ENCODE measurements at places on chromosomes 2 and 18. TPM values are rescaled to one million over a fixed set of nuclear protein-coding genes. Genes with fewer than 3 reads are reported as not detected.
A peak's percentile ranks its signal among the peaks of the same experiment; 100 is the strongest.

The ANKRD39 gene
- 8.7 TPM for polyA plus RNA-seq

The NAT8 gene
- polyA plus RNA-seq, result 0.29 TPM

The UGP2 gene
- polyA plus RNA-seq, result 334 TPM

The KHK gene
- polyA plus RNA-seq, result 3.0 TPM

The ONECUT2 gene
- 0.44 TPM for polyA plus RNA-seq

The MERTK gene
- 5.6 TPM for polyA plus RNA-seq

The GLI2 gene
- polyA plus RNA-seq, result 19.7 TPM

The DSG1 gene
- polyA plus RNA-seq, result not detected

The SMPD4 gene
- 39.0 TPM for polyA plus RNA-seq

The ATP6V1B1 gene
- polyA plus RNA-seq, result 2.3 TPM

The TSPYL6 gene
- not detected for polyA plus RNA-seq

DNA sequence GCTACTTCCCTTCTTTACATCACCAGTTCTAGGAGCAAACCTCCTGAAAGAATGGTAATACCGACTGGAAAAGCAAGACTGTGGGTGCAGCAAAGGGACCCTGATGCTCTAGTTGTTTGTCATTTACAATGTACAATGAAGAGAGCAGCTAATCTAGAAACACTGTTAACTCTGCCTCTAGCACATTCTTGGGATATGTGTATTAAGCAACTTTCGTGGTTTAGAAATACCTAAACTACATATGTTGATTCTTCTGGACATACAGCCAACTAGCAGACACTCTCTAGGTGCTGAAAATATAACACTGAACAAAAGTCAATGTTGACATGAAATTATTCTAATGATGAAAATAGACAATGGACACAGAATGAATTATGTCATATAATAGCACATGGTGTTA, 440.3 kb upstream of the MC4R start:
- DNase-seq, result no peak

DNA sequence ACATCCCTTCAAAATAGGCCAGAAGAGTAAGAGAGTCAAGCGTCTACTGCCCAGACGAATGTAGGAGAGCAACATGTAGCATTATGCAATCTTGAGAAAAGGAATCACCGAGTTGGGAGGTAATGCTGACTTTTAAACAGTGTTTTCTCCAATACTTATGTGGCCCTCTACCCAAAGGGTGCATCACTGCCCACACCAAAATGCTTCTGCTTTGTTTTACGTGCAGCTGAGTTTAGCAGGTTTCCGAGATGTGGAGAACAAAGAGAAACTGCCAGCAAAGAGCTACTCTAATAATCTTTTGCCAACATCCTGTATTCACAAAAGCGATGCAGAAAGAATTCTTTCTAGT, 63.4 kb upstream of the ZEB2 start:
- peak; percentile 9 for DNase-seq

GRCh38 chr2:234046521-234046920, 4.0 kb upstream of the SPP2 start:
- no peak for DNase-seq

DNA sequence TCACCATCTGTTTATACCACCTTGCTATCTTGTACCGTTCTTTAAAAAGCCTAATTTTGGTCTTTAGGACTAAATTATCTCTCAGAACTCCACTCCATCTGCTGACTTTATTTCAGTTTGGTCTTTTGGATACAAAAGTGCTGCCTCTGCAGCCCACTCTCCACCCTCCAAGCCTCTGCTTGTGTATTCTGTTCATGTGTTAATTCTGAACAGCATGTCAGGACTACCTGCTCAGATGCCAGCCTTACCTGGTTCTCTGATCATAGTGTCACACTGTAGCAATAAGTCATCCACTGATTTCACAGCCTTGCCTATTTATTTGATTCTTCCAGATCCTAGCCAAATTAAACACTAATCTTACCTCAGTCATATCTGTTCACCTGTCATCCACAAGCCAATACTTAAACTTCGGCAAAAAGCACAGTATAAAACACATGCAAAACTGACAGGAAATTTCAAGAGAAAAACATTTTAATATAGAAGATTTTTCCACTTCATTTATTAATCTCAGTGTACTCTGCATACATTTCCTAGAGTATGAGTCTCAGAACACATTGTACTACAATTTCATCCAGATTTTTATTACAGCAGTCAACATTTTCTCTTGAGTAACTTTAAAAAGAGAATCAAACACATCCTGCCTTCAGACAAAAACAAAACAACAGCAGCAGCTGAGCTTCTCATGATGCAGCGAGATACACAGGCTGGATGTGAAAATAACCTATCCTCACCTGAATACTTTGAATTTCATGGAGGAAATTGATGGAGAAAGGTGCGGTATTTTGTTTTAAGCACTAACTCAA, 64.9 kb downstream of the PPP1R1C start:
- no peak for DNase-seq

GRCh38 chr2:109510136-109511028, 103.4 kb downstream of the SEPTIN10 start:
- peak; percentile 70 for DNase-seq

DNA sequence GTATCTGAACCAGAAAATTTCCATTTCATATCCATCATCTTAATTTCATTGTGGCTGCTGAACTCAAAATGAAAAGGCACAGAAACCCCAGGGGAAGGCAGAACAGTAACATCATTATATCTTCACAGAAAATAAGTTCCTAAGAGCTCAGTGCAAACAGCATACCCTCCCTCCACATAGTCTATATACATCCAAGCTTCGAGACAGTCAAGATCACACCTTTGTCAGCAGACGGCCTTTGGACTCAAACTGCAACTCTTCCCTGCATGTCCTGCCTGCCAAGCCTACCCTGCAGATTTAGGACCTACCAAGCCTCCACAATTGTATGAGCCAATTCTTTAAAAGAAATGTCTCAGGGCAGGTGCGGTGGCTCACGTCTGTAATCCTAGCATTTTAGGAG, 502.1 kb downstream of the SUCLG1 start:
- DNase-seq, result no peak

DNA sequence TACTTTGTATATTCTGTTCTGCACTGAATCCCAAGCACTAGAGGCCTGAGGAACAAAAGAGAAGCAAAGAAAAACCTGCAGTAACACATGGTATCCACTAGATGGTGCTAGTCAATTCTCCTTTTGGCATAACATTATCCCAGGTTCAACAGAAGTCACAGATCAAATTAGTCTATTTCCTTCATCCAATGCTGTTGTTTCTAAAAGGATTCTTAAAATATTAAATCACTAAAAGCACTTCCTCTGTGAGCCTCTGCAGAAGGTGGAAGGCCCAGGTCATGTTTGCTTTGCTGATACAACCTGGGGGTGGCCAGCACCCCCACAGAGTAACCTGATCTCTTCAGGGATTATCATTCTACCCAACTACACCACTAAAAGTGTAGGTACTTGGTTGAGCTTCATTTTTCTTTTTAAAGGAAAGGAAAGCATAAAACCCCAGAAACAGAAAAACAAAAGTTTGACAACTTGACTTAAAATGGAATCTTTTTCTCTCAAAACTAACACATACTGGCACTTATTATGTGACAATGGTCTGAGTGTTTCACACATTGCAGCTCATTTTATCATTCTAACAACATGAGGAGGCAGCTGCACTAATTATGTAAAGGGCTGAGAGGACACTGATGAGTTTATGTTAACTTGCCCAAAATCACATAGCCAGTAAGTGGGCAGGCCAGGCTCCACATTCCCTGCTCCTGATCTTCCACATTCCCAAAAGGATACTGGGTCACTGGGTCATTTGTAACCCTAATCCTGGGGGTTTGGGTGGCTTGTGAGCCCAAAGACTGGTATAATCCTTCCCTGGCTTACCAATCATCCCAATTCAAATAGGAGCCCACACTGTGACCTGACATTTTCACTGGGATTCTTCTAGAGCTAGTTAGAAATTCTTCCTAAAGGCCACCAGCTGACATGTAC, 66.8 kb upstream of the DNER start:
- DNase-seq, result peak; percentile 25

GRCh38 chr2:160298960-160299359, 98.9 kb upstream of the ITGB6 start:
- no peak for DNase-seq

DNA sequence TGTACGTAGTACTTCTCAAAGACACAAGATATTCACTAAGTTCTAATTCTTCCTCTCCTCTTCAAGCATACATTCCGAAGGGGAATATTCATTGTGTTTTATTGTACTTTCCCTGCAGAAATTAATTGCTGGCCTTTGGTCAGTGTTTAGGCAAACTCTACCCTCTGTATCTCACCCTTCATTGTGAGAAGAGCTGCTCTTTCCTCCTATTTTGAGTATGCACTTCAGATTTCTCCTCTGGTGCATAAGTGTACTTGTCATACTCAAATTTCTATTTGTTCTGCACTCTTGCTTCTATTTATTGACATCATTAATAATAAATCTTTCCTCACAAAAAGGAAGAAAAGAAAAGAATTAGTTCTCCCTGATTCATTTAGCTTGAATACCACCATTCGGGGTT, 485.4 kb upstream of the SLC8A1 start:
- DNase-seq, result no peak

DNA sequence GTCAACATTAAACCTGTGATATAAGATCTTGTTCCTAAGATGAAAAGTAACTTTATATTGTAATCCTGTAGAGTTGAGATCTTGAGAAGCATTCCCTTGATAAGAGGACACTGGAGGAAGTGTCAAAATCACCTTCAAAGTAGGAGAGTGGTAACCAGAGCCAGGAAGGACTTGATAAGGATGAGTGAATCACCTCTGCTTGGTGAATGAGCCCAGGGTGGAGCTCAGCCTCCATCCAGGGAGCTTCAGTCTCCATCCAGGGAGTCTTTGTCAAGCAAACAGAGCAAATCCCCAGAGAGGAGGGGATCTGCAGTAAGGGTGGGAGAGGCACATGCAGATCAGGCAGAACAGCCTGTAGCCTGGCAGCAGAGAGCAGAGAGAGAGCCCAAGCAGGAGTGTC, 167.1 kb upstream of the SIX2 start:
- DNase-seq, result no peak

- DNase-seq, result no peak
Observed at GRCh38 chr2:149422991-149423338, 92.6 kb downstream of the LYPD6 start.

DNA sequence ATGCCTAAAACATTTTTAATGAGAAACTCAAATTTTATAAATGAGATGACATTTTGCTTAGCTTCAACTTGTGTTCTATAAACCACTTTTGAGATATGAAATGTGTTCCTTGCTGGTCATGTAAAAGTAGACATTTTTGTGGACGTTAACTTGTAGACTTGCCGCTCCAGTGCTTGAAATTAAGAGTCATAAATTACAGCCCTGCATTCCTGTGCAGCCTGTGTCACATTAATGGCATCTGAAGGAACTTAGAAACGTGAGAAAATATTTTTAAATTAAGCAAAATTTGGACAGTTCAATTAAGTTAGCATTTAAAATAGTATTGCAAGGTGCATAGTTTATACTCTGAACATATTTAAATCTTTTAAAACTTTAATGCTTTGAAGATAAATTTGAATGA, 98.3 kb upstream of the LDLRAD4 start:
- no peak for DNase-seq

DNA sequence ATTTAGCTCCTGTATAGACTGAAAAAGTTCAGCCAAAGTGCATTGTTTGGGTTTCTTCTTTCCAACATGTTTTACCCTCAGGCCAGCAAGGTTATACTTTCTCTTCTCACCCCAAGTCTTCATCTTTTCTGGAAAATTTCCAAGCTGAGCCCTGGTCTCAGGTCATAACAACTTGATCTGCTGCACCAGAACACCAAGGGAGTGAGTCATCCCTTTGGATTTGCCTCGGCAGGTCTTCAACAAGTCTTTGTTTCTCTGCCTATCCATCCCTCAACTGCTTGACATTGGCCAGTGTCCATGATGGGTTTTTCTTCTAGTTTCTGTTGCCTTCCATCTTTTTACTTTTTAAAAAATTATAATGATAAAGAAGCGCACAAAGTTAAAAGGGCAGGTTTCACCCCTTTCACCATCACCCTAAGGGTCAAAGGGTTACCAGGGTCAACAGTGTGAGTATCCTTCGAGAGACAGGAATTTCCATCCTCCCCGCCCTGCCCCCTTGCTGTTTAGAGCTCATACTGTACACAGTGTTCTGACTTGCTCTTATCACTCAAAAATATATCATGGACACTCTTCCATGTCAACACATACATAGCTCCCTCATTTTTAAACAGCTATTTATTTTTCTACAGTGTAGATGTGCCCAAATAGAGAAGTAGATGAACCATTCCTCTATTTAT, 5.7 kb upstream of the SPATS2L start:
- DNase-seq, result no peak

DNA sequence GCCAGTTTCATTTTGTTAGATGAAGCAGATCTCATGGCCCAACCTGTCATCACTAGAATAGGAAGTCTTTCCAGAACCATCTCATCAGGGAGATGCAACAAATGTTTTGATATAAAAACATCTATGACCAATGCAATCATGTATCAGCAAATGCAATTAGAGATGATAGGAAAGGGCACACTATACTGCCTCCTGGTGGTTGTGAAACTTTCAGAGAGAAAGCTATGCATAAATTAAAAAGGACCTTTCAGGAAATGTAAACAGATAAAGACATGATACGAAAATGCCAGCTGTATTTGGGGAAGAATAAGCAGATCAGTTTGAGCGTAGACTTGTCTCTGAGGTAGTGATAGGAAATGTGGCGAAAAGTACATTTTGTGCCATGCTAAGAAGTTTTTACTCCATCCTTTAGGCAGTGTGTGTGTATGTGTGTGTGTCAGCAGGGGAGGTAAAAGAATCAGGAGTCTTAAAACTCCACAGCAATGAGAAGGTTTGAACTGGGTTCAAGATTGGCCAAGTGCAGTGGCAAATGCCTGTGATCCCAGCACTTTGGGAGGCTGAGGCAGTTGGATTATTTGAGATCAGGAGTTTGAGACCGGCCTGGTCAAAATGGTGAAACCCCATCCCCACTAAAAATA, 479.3 kb downstream of the CPS1 start:
- peak; percentile 20 for DNase-seq

GRCh38 chr2:203395858-203396257, 67.7 kb downstream of the ABI2 start:
- no peak for DNase-seq

- peak; percentile 71 for DNase-seq
Observed at GRCh38 chr2:238861013-238861730, 13.3 kb downstream of the TWIST2 start.
